Mammary epithelial cell (primary cell): ENCODE measurements at places on chromosomes 7 and 10.

DNA sequence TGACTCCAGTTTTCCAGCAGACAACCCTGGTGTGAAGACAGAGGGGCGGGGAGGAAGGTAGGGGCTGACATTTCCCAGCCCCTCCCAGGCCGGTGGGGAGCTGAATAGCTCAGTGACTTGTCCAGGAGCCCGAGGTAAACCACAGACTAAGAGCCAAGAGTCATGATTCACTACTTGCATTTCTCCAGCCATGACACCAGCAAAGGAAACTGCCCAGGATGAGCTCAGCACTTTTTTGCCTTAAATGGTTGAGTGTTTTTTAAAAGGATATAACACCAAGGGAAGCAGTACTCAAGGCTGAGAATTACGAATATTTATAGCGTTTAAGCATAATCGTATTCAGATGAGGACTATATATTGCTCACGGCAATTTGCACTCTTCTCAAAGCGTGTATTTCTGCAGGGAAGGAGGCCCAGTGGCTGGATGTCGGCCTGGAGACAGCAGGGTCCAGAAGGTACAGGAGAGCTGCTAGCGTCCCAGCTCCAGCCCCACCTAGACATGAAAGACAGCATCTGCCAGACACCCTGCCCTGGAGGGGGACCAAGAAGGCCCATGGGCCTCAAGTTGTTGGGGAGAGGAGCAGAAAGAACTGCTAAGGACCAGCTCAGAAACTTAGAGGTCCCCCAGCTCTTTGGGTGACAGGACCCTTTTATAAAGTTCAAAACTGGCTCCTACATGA lies 141.4 kb downstream of the GRID1 start:
- peak; percentile 9 for DNase-seq

- DNase-seq, result no peak
Observed at GRCh38 chr10:128779416-128779815, 653.2 kb upstream of the MKI67 start.

- no peak for DNase-seq
Observed at GRCh38 chr10:29820890-29821461, 186.2 kb upstream of the SVIL start.

GRCh38 chr7:4184653-4185052 lies 497.4 kb upstream of the FOXK1 start:
- DNase-seq, result no peak
